Right lobe of liver (tissue), 6 donors: ENCODE measurements at places on chromosomes 16 and 17. TPM values are rescaled to one million over a fixed set of nuclear protein-coding genes. Genes with fewer than 3 reads are reported as not detected.

WWP2 gene
- total RNA-seq, result 18.1 TPM

C17orf67 gene
- total RNA-seq, result 0.31 TPM

DNA sequence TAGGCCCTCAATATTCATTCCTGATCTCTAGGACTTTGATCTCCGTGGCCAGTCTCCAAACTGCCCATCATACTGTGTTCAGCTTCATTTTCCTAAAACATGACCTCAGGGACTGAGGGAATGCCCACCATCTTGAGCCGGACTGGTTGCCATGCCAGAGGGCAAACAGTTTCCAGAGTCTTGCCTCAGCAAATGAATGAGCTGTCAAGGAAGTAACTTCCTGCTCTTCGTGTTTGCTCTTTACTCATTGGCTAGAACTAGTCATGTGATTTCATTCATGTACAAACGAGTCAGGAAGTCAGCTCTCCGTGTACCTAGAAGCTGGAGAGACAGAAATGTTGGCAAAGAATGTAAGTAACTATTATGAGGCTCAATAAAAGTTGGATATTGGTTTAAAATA, 50.2 kb downstream of the ANKFN1 start:
- DNase-seq, result no peak

GRCh38 chr17:38327936-38328335, 15.8 kb downstream of the GPR179 start:
- DNase-seq, result peak; percentile 27

GRCh38 chr16:15652293-15653001, 2.4 kb downstream of the NDE1 start:
- DNase-seq, result no peak

DNA sequence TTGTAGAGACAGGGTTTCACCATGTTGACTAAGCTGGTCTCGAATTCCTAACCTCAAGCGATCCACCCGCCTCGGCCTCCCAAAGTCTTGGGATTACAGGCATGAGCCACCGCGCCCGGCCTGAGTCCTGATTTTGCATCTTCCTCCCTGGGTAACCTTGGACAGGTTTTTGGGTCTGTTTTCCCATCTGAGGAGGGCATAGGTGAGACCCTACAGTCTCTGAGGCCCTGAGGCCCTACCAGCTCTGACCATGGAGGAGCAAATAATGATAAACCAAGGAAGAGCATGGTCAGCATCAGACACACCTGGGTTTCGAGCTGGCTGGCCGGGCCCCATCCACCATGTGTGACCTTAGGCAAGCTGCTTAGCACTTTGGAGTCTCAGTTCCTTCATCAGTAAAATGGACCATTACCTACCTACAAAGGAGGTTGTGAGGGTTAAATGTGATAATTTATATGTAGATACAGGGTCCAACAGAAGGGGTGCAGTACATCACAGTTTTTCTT, 1.2 kb upstream of the NCBP3 start:
- no peak for DNase-seq

DNA sequence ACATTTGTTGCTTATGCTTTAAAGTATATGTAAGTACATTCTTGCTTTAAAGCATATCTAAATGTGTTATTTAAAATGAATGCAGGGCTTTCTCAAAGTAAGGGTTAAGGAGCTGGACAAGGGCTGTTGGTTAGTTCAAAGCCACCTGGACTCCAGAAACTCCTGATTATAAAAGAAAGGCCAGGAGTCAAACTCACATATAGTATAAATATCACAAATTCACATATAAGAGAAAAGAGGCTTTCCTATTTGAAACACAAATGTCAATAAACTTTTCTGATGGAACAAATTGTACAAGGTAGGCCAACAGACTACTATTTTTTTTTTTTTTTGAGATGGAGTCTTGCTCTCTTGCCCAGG, 84.5 kb upstream of the CORO6 start:
- no peak for DNase-seq

SOST gene
- not detected for total RNA-seq

GPRC5C gene
- 189 TPM for total RNA-seq

CCL16 gene
- total RNA-seq, result 52.6 TPM

GRCh38 chr17:38724337-38724988, 5.7 kb upstream of the CISD3 start:
- peak; percentile 47 for DNase-seq

SCGB1C2 gene
- not detected for total RNA-seq

- no peak for DNase-seq
Observed at GRCh38 chr16:13951611-13952010, 31.7 kb downstream of the ERCC4 start.

KRT40 gene
- total RNA-seq, result not detected

- DNase-seq, result peak; percentile 83
Observed at GRCh38 chr17:29579866-29580771, 9.3 kb downstream of the GIT1 start.
